CD4-positive, alpha-beta T cell treated with Interleukin-15 for 4 hours (primary cell): ENCODE measurements at places on chromosomes 6 and 20.
A peak's percentile ranks its signal among the peaks of the same experiment; 100 is the strongest.

DNA sequence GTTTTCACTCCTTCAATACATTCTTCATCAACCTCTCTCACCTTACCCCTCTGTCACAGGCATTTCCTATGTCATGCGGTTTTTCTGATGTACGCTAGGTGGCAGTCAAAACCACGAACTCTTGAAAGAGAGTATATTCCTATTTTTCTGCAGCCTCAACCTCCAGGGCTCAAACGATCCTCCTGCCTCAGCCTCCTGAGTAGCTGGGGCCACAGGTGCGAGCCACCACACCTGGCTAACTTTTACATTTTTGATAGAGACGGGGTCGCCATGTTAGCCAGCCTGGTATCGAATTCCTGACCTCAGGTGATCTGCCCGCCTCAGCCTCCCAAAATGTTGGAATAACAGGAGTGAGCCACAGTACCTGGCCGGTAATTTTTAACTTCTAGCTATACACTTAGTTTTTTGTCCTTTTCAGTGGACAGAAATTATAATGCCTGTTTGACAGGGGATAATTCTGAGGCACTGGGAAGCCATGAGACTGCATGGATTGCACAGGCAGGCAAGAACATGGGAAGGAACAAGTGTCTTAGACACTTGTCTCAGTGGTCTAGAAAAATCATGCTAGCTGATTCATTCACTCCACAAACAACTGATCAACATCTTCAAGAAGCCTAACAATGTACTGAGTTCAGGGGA lies 22.5 kb upstream of the HFE start:
- peak; percentile 69 for DNase-seq

GRCh38 chr6:52557389-52558265 lies 19.2 kb downstream of the TRAM2 start:
- DNase-seq = no peak

- DNase-seq = no peak
Observed at GRCh38 chr20:10832141-10832540, 158.3 kb upstream of the JAG1 start.

- DNase-seq = no peak
Observed at GRCh38 chr20:59741073-59741472, 136.7 kb downstream of the PHACTR3 start.

- DNase-seq = no peak
Observed at GRCh38 chr6:15653581-15653980, 9.2 kb downstream of the DTNBP1 start.

DNA sequence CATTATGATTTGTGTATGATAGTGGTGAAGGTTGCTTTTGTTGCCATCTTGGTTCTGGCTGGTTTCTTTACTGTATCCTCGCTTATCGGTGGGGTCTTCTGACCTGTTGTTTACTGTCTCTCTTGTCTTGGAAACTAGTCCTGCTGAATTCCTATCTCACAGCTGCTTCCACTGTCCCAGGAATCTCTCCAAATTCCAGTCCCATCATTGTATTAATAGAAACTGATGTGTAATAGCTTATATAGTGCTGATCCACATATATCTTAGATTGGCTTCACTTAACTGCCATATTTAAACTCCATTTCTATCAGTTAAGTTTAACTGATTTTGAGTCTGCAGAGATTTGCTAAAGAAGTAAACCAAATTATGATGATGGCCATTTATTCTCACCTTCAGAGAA lies 5.9 kb downstream of the GTF2H5 start:
- no peak for DNase-seq

DNA sequence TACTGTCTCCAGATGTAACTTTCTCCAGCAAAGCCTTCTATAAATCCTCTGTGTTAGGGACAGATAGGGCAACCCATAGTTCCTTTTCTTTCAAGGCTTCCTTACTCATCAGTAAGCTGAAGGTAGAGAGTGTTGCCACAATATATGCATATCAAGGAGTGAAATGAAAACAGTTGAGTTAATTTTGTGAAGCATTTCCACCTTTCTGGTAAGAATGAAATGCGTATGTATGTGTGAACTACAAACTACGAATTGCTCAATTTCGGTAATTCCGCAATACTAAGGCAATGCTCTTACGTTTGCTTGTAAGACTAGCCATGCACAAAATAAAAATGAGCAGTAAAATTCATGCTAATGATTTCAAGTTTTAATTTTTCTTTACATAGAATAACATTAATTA lies 61.2 kb upstream of the HBS1L start:
- DNase-seq = no peak

DNA sequence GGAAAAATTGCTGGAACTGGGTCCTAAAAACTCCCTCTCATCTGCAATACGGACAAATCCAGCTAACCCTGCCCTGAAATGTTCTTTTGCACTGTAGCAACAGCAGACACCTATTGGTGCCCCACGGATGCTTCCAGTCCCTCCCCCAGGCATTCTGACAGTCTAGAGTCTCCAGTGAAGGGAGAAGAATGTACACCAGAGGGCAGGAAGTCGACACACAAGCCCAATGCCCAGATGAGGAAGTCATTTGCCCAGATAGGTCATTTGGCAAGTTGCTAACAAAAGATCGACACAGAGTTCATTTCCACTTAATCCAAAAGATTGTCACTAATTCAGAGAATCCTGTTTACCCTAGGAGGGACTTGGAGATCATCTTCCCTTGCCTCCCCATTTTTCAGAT lies 293.0 kb upstream of the PRDM1 start:
- DNase-seq = peak; percentile 14

DNA sequence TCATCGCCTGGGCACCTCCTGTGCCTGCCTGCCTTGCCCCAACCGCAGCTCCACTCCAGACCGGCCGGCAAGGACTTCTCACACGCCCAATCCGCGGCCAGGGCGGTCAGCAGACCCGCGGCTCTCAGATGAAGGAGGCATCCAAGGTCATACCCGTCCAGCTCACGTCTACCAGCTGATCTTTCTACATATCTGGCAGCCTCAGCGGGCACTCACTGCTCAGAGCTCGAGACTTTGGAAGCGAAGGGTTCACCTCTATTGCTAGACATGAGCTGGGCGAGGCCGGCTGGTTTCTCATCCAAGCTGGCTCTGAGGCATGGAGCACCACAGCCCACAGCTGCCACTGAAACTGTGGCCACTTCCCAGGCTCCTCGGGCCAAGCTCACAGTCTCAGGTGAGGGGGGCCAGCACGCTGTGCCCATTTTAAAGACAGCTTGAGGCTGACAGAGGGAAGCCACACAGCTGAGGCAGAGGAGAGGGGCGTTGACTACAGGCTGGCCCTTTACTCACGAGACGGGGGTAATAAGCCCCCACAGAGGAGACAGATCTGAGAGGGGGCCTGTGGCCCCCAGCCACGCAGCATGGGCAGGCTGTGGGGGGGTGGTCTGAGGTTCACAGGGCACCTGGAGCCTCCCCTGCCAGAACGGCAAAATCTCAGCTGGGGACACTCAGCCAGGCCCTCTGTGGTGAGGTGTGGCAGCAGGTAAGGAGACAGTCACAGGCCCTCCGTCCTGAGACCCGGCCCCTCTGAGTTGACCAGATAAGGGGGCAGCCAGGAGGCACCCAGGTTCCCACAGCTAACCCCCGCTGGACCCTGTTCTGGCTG lies 2.0 kb downstream of the LAMA5 start:
- DNase-seq = no peak

GRCh38 chr6:8545336-8545735 lies 110.0 kb upstream of the SLC35B3 start:
- DNase-seq = no peak

- no peak for DNase-seq
Observed at GRCh38 chr6:118632359-118632758, 19.0 kb downstream of the CEP85L start.

GRCh38 chr20:57540890-57541580 lies 16.1 kb upstream of the CTCFL start:
- DNase-seq = no peak

DNA sequence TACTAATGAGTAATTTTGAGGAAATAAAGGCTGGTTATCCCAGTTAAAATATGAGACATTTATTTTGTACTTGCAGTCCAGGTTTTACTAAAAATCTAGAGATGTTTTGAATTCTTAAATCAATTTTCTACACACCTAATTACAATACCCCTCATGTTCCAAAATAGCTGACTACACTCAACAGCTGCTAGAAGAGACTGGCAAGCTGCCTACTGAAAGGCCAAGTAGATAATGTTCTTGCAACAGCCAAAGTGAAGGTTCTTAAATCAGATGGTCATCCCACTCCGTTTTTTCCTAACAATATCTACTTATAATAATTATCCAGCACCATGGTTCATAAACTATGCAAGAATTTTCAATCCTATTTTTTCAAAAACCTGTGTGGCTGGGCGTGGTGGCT lies 69.0 kb downstream of the DTNBP1 start:
- no peak for DNase-seq

- DNase-seq = peak; percentile 56
Observed at GRCh38 chr20:2713285-2713684, 20.7 kb downstream of the EBF4 start.

DNA sequence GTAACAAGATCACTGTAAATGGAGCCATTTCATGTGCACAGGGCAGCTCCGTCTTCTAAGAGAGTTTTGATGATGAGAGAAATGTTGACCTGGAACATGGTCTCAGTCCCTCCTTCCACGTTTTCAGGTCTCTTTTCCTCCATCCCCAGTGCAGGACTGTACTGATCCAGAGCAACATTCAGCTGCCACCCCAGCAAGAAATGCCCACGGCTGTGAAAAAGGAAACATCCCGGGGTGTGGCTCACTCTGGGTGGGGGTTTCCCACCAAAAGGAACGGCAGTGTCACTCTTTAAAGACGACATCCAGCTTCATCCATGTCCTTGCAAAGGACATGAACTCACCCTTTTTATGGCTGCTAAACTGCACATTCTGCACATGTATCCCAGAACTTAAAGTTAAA lies 92.6 kb downstream of the ERMARD start:
- DNase-seq = no peak
